Coronary artery (tissue), 2 donors: ENCODE measurements at places on chromosomes 5 and 9.

DNA sequence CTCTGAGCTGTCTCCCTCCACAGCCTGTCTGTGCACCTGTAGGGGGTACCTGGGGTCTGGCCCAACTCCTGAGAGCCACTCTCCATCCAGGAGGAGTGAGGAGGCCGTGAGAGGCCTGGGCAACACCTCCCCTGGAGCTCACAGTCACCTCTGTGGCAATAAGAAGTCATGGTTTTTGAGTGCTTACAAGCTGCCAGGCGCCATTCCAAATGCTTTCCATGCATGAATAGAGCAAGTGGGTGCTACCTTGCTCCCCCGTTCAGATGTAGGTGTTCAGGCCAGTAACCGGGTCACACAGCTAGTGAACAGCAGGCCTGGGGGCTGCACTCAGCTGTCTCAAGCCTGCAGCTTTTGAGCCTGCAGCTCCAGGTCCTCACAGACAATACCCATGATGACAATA lies 30.6 kb downstream of the CORO2A start:
- no peak for DNase-seq

DNA sequence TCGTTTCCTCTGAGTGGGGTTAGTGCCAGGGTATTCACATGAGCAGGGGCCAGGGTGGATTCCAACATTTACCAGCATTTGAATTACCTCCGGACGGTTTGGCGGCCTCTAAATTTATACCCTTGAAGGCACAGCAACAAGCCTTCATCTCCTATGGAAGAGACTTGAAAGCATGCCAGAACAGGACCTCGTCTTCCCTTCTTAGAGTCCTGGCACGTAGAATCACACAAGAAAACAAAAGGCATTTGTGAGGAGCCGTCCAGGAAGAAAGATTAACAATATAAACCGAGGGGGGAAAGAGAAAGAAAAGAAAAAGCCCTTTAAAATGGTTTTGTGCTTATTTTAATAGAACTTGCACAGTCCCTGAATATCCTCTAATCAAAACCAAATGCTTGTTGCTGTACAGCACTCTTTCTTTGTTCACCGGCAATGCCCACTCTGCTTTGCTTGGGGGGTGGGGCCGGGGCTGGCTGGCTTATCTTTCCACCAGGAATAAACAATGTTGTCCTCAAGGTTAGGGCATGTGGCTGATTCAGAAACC lies 575.8 kb upstream of the ZNF462 start:
- no peak for DNase-seq

- DNase-seq, result no peak
These were observed 60.4 kb downstream of the GHR start for GRCh38 chr5:42483472-42484154.

GRCh38 chr5:6674886-6675285 lies 38.3 kb upstream of the TENT4A start:
- DNase-seq, result no peak

GRCh38 chr5:113054899-113055298 lies 78.3 kb downstream of the DCP2 start:
- no peak for DNase-seq

- no peak for DNase-seq
These were observed 133.0 kb downstream of the ENC1 start for GRCh38 chr5:74507370-74508005.

- no peak for DNase-seq
These were observed 48.9 kb upstream of the EIF4EBP3 start for GRCh38 chr5:140498591-140498990.
